ENCODE measurements at places on chromosomes 1 and 21. TPM values are rescaled to one million over a fixed set of nuclear protein-coding genes. Genes with fewer than 3 reads are reported as not detected.

DNA sequence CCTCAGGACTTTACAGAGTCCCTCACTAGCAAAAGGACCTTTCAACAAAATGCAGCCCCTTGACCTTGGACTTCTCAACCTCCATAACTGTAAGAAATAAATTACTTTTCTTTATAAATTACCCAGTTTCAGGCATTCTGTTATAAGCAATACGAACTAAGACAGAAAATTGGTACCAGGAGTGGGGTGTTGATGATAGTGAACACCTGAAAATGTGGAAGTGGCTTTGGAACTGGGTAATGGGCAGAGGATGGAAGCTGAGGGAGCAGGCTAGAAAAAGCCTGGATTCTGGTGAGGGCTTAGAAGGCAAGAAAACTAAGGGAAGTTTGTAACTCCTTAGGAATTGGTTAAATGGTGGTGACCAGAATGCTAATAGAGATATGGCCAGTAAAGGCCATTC lies 46.8 kb downstream of the DSCAM start:
- DNase-seq = no peak

- DNase-seq = no peak
Observed at GRCh38 chr1:27690183-27690582, 18.2 kb upstream of the IFI6 start.

DNA sequence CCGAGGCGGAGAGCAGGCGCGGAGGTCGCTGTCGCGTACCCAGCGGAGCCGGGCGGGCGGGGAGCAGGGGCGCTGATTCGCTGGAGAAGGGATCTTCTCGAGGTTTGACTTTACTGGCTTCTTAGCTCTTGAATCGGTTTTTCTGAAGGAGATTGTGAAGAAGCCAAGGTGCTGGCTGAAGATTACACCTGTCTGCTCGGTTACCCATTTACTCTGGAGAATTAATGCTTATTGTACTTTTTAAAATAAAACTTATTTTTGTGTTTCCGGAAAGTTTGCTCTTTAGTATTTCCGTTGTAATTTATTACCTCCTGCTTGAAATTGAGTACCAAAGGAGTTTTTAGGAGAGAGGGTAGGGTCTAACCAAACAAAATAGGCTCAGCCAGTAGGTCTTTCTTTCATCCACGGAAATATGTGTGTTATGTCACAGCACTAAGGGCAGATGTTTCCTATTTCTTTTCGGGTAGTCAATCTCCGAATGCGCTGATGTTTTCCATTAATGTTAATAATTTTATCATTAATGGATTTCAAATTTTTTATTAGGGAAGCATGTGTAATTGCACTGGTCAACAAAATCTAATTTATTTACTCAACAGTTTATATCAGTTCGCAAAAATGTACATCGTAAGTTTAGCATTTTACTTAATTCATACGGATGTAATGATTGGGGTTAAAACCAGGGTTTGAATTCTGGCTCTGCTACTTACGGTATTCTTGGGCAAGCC lies 510 bp upstream of the GNG5 start:
- DNase-seq = no peak

- peak; percentile 91 for DNase-seq
Observed at GRCh38 chr1:8661185-8662110, 156.0 kb downstream of the RERE start.

- no peak for DNase-seq
Observed at GRCh38 chr1:211501711-211502400, 9.9 kb upstream of the RD3 start.

DNA sequence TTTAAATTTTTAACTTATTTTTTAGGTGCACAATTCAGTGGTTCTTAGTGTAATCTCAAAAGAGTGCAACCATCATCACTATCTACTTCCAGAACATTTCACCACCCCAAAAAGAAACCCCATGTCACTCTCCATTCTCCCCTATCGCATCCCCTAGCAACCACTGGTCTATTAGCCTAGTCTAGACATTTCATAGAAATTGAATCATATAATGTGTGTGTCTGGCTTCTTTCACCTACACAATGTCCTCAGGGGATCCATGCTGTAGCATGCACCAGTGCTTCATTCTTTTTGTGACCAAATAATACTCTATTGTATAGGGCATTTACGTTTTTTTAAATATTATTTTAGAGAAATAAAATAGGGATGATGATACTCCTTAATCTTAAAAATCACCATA lies 64.7 kb downstream of the JAK1 start:
- DNase-seq = no peak

- peak; percentile 51 for DNase-seq
Observed at GRCh38 chr1:205258719-205259118, 31.0 kb downstream of the TMCC2 start.

DNA sequence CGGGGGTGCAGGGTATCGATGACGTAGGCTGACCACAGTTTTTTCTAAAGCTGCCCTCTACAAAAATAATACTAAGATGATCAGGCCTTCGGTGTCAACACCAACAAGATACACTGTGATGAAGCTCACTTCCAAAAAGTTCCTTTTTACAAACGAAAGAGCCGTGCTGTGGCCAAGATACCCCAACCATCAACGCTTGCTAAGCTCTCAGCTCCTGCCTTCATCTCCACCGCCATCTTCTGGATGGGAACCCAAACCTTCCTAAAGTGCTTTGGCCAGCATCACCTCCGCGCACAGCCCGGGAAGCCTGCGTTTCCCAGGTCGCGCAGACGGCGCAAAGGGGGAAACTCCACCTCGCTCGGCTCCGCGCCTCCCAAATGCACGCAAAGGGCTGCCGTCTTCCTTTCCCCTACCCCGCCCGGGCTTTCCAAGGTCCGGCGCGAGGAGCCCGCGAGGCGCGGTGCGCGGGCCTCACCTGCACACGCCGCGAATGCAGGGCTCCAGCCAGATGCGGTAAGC lies 541 bp downstream of the USP48 start:
- peak; percentile 53 for DNase-seq

- no peak for DNase-seq
Observed at GRCh38 chr21:28675331-28676041, 317.2 kb downstream of the LTN1 start.

GRCh38 chr1:66282891-66283621 lies 250.9 kb upstream of the SGIP1 start:
- peak; percentile 35 for DNase-seq

DNA sequence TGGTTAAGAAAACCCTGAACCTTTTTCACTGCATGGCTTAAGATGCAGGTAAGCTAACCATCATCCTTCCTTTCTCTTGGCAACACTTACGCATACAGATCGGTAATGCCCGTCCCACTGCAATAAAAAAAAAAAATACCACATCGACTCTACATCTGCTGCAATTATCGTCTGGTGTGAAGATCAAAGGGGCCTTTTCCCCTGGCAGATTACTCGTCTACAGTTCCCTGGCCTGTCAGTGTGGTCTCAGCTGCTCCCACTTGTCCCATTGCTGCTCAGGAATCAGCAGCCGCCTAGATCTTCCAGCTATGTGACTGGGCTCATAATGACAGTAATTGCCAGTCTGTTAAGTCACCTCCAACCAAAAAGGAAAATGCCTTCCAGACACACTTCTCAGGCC lies 133.1 kb downstream of the SETD4 start:
- no peak for DNase-seq

DNA sequence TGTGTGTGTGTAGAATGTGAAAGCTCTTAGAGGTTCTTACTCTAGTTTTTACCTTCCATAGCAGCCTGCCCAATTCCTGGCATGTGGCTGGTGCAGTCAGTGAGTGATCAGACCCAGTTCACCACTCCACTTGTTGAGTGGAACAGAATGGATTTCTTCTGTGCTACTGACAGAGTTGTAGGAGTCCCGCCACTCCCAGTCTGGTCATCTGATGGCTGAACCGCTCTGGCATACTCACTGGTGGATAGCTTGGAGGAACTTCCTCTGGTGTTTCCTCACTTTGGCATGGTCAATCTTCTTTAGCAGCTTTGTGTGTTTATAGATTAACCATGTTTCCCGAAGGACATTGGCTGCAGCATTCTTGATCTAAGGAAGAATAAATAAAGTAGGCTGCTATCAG lies 106.7 kb upstream of the ADAR start:
- peak; percentile 10 for DNase-seq

- no peak for DNase-seq
Observed at GRCh38 chr1:168089326-168089978, 47.3 kb downstream of the GPR161 start.

- DNase-seq = no peak
Observed at GRCh38 chr21:30839304-30839703, 9.7 kb upstream of the KRTAP7-1 start.

GRCh38 chr1:30609336-30609998 lies 113.9 kb downstream of the MATN1 start:
- DNase-seq = no peak

DNA sequence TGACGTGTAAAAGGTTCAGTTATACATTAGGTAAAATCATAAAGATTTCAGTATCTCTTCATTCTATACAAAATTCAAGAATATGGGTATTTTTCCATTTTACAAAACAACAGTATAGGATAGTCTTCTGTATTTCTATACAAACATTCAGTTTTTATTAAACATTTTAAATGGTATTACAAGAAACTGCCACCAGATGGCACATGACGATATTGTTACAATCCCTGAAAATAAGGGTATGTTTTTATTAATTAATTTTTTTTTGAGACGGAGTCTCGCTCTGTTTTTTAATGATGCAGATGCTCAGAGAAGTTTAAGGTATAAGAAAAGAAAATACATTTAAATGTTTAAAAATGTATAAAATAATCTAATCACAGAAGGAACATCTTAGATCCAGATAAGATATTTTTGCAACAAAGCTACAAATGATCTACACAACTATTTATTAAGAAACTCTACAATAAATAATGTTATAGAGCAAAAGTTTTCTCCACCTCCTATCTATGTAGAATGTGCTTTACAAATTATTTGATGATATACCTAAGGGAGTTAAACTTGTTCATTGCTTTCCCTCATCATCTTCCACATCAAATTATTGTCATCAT lies 23.5 kb upstream of the RSBN1 start:
- peak; percentile 61 for DNase-seq

DNA sequence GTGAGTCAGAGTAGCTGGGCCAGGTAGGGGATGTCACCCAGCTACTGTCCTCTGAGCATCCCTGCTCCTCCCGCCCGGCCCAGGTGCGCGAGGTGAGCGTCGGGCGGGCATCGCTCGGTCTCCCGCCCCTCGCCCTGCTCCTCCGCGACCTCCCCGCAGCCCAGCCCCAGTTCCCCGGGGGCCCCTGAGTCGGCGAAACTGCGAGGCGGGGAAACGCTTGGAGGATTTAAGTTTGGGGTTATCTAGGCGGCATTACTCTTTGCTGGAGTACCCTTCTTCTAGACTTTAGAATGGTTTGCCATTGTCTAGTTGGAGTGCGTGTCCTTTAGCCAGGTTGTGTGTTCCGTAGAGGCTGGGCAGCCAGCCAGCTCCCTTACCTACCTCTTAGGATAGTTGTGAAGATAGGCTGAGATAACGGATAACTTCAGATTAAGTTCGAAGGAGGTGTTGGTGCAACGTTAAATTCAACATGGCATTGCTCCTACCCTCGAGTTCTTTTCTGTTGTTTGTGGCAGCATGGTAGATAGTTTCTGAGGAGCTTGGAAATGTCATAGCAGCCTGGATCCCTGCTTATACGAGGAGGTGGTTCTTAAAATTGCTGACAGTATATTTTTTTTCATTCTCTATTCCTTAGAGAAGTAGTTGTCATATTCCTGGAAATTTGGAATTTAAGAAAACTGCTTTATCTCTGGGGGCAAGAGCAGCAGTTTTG lies 697 bp downstream of the AGO3 start:
- peak; percentile 5 for DNase-seq

GRCh38 chr1:172906778-172907592 lies 143.8 kb downstream of the TNFSF18 start:
- peak; percentile 93 for DNase-seq

DNA sequence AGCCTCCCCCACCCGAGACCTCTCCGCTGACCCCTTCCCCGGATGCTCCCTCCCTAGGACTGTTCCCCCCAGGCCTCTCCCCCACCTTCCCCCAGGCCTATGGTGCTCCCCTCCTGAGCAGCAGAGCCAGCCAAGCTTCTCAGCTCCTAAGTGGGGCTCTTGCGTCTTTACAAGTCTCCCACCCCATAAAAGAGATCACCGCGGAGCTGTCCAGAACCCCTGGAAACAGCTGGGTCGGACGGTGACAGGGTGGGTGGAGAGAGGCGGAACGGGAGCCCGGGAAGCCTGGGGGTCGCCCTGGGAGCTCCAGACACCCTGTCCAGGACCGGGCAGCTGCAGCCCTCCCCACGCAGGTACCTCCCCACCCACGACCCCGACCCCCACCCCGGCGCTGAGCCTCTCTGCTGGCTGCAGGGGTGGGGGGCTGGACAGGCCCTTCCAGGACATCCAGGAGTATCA lies 61.2 kb downstream of the WNT9A start:
- no peak for DNase-seq

- DNase-seq = no peak
Observed at GRCh38 chr1:82094136-82094535, 293.4 kb downstream of the ADGRL2 start.

- no peak for DNase-seq
Observed at GRCh38 chr1:85070972-85071492, 22.7 kb upstream of the MCOLN3 start.

TDRD5 gene
- total RNA-seq = not detected

RBP7 gene
- total RNA-seq = not detected

ARHGEF16 gene
- total RNA-seq = not detected

MIXL1 gene
- total RNA-seq = not detected

ANKRD45 gene
- total RNA-seq = not detected

CCDC30 gene
- total RNA-seq = 0.18 TPM

FCRL4 gene
- total RNA-seq = not detected

HSPA6 gene
- 0.54 TPM for total RNA-seq

VN1R5 gene
- not detected for total RNA-seq

FCRL6 gene
- not detected for total RNA-seq

VWA1 gene
- 0.83 TPM for total RNA-seq

AADACL3 gene
- total RNA-seq = not detected

All from IMR-90 (cell line).